ENCODE measurements at places on chromosomes 2 and 18. TPM values are rescaled to one million over a fixed set of nuclear protein-coding genes. Genes with fewer than 3 reads are reported as not detected.

GRCh38 chr2:160111951-160112798 is 49.8 kb upstream of the PLA2R1 start:
- no peak overlapping the region for H3K27ac ChIP-seq
- H3K4me1 ChIP-seq, result no peaks in the 10 kb centered on the region
- H3K36me3 ChIP-seq, result no peaks in the 10 kb centered on the region
- H3K27me3 ChIP-seq, result no peaks in the 10 kb centered on the region
- DNase-seq, result no peak
- H3K4me3 ChIP-seq, result no peak overlapping the region

DNA sequence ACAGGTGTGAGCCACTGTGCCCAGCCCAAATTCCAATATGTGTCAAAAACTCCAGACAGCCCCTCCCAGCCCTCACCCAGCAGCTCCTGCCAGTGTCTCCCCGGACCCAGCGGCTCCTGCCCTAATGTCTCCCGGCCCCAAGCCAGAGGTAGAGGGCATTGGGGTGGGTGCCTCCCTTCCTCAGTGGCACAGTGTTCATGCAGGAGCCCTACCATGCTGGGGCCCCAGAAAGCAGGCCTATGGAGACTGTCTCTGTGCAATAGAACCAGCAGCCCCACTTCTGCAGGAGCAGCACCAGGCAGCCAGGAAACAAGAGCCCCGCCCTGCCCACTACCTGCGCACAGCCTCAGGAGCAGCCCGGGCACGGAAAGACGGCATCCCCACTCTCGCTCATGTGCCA is 70.4 kb downstream of the EIPR1 start:
- peaks cover 15% of the 10 kb centered on the region for H3K4me1 ChIP-seq
- no peak overlapping the region for H3K4me3 ChIP-seq
- H3K27me3 ChIP-seq, result no peaks in the 10 kb centered on the region
- H3K36me3 ChIP-seq, result peaks cover 4% of the 10 kb centered on the region
- DNase-seq, result no peak

GRCh38 chr2:197827618-197828017 is 23.2 kb downstream of the PLCL1 start:
- DNase-seq, result no peak
- H3K4me1 ChIP-seq, result no peaks in the 10 kb centered on the region
- H3K36me3 ChIP-seq, result no peaks in the 10 kb centered on the region
- H3K4me3 ChIP-seq, result no peak overlapping the region

- no peak overlapping the region for H3K4me3 ChIP-seq
- H3K4me1 ChIP-seq, result no peaks in the 10 kb centered on the region
- peaks cover 8% of the 10 kb centered on the region for H3K27me3 ChIP-seq
- no peaks in the 10 kb centered on the region for H3K36me3 ChIP-seq
- no peak overlapping the region for H3K27ac ChIP-seq
These were observed 18.5 kb upstream of the IGFBP5 start for GRCh38 chr2:216713691-216714336.

DNA sequence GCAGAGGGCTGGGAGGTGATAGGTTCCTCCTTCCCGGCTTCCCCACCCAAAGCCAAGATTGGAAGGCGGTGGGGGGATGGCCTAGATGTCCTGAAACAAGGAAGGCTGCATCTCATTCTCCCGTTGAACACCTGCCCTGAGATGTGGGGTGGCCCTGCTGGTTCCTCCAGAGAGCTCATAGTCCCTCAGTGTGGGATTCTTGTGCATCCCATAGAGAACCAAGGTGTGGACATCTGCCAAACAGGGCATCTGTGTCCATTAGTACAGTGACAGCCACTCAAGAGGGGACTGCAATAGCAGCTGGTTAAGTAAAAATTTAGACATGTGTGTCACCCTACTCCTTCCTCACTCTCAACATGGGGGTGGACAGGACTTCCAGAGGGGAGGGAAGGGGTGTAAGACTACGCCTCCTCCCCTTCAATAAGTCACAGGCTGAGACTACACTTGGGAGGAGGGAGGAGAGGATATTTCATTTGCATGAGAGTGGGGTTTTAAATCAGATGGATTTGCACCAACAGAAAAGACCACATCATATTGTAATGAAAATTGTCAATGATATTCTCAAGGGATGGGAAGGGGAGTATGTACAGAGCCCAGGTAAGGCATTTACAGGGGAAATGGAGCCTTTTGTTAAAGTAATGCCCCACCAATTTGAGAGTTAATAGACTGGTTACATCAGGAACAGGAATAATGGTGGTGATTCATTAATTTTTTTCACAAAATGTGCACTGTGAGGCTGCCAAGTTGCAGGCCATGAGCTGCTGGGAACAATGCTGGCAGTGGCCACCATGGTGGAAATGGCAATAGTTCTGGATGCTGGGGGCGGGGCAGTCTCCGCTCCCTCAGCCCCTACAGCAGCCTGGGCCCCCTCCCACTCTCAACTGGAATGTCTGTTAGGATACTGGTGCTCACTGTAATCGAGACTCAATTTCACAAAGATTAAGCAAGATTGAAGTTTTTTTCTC is 80.6 kb downstream of the TEX51 start:
- H3K27me3 ChIP-seq, result peaks cover 20% of the 10 kb centered on the region
- H3K27ac ChIP-seq, result no peak overlapping the region

The C2orf69 gene
- 12.8 TPM for total RNA-seq

The PELI1 gene
- total RNA-seq, result 195 TPM

DNA sequence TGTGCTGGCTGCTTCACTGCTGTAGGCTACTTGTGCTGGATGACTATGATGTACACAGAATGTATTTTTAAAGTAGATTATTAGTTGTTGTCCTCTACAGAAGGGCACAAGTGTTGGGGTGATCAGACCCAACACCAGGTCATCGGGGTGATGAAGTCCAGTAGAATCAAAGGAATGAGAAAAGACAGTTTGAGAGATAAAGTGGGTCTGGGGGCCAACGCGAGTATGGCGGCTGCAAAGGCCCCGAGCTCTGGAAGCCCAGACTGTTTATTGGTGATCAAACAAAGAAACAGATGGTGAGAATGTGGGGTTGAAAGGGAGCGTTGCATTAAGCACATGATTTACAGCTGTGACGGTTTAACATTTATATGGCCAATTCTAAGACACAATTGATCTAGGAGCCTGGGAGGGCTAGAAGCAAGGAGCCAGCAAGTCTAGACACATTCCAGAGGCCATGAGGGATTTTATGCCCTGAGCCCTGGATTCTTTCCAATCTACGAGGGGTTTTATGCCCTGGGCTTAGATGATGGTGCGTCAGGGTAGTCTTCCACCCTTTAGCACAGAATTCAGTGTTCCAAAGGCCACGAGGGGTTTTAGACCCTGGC is 153.5 kb downstream of the AGPS start:
- no peak for DNase-seq
- H3K36me3 ChIP-seq, result no peaks in the 10 kb centered on the region
- no peak overlapping the region for H3K4me3 ChIP-seq
- H3K27ac ChIP-seq, result no peak overlapping the region
- H3K27me3 ChIP-seq, result no peaks in the 10 kb centered on the region

The FAM228A gene
- not detected for total RNA-seq

The VAPA gene
- total RNA-seq, result 119 TPM

DNA sequence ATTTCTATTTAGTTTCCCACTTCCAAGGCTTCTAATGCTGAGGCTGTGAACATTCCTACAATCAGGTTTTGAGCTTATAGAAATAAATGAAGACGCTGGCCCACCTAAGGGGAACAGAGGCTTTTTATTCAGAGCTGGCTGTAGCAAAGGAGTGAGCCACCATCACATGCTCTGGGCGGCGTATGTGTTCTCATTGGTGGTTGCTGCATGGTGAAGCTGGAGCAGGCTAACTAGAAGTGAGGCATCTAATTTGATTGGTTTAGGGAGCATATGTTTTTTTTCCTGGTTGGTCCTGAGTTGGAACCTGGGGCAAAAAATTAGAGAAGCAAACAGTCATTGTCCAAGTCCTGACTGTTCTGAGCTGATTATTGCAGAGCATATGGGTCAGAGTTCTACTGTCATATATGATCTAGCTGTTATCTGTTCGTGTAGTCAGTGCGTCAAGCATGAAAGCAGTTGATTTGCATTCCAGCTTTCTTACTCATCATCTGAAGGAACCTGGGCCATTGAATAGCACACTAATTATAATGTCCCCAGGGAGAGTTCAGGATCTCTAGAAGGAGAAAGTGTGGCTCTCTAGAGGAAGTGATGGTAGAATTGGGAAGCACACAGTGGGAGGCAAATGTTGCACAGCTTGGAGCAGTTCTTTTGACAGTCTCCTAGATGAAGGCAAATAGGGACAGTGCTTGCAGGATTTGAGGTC is 279.6 kb downstream of the PARD3B start:
- no peaks in the 10 kb centered on the region for H3K4me1 ChIP-seq
- no peaks in the 10 kb centered on the region for H3K36me3 ChIP-seq
- no peak overlapping the region for H3K27ac ChIP-seq
- DNase-seq, result no peak
- H3K27me3 ChIP-seq, result no peaks in the 10 kb centered on the region

GRCh38 chr18:36708366-36708765 is 120.4 kb downstream of the TPGS2 start:
- no peak overlapping the region for H3K27ac ChIP-seq
- no peak for DNase-seq
- no peaks in the 10 kb centered on the region for H3K36me3 ChIP-seq
- no peaks in the 10 kb centered on the region for H3K27me3 ChIP-seq
- H3K4me3 ChIP-seq, result no peak overlapping the region
- H3K4me1 ChIP-seq, result no peaks in the 10 kb centered on the region
